Activated naive CD4-positive, alpha-beta T cell (primary cell): ENCODE measurements at places on chromosomes 7 and 10.

- no peak for DNase-seq
Measured at GRCh38 chr10:119859420-119860258, 13.0 kb downstream of the MCMBP start.

DNA sequence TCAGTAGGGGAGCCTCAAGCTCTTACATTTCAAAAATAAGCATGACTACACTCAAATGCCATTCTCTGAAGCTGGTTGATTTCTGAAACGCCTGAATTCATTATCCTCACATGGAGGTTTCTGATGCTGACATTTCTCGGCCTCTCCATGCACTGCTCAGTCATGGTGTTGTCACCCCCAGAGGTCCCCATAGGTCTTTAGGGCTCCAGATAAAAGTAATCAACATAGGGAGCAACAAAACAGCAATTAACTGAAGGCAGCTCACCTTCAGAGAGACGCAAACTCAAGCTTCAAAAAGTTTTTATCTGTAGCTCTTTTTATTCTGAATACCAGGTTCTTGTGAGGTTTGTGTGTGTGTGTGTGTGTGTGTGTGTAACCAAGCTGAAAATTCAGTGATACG lies 223.2 kb upstream of the LRRN3 start:
- DNase-seq: no peak

- DNase-seq: no peak
Measured at GRCh38 chr10:119715628-119716505, 10.0 kb upstream of the INPP5F start.

DNA sequence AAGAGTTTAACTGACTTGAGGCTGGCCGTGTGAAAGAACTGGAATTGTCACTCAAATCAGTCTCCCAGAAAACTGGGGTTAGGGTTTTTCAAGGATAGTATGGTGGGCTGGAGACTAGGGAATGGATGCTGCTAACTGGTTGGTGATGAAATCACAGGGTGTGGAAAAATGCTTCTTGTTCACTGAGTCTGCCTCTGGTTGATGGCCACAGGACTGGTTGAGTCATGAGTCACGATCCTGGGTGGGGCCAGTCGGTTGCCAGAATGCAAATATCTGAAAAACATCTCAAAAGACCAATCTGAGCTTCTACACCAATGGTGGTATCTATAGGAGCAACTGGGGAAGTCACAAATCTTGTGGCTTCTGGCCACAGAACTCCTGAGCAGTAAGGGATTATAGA lies 16.3 kb upstream of the BAMBI start:
- no peak for DNase-seq

- DNase-seq: no peak
Measured at GRCh38 chr10:79070606-79071395, 2.0 kb downstream of the ZMIZ1 start.

DNA sequence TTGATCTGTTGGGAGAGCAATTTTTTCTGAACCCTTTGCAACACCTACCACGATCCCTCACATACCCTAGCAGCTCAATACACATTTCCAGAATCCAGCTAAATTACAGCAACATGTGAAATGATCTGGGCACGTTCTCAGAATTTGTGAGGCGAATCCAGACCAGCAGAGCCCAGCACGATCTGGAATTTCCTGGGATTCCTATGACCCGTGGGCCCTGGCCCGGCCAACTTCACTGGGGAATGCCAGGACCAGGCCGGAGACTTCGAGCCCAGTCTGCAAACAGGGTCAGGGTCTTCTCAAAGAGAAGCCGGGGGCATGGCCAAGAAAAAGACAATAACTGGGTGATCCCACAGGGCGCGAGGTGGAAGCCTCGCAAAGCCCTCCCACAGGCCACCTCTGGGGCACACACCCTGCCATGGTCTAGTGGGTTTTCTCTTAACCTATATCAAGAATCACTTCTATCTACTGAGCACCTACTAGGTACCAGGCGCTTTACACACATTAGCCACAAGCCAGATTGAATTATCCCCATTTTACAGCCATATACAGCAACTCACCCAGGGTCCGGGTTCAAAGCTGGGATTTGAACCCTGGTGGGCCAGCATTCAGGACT lies 33.8 kb downstream of the FAM53B start:
- DNase-seq: no peak

GRCh38 chr10:14837003-14837756 lies 657 bp downstream of the CDNF start:
- DNase-seq: no peak

DNA sequence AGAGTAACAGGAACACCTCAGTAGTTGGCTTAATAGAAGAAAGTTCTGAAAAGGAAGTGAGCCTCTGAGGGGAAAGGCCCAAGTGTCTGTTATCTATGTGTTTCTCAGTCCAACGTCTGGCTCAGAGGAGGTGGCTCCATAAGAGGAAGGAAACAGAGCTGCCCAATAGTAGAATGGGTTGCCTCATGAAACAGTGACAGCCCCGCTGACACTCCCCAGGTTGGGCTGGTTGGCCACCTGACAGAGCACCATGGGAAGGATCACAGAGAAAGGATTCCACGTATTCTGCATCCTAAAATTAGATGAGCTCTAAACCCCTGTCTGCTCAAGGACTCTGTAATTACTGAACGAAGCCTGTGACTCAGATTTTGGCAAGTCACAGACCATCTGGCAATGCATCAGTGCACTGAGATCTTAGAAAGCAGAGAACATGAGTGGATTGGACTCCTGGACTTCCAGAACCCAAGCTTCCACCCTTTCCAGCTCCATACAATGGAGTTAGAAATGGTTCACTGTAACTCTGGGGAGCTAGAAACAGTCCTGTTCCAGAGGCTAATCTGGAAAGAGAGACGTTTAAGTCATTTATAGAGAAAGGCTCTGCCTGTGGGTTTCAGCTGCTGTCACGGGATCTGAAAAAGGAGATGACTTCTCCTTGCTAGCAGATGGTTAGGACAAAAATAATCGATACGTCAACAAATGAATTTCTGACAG lies 2.9 kb downstream of the PKD2L1 start:
- DNase-seq: no peak
